Esophagus mucosa (tissue), 1 donor: ENCODE measurements at places on chromosomes 3 and 15. TPM values are rescaled to one million over a fixed set of nuclear protein-coding genes. Genes with fewer than 3 reads are reported as not detected.

Gene CHRNA3
- total RNA-seq = 0.20 TPM

Gene CALML4
- total RNA-seq = 2.9 TPM

Gene PEX5L
- total RNA-seq = not detected

Gene UACA
- total RNA-seq = 33.4 TPM

Gene RFX7
- total RNA-seq = 15.1 TPM

Gene SYNPR
- not detected for total RNA-seq

Gene H1-8
- not detected for total RNA-seq

Gene PCSK6
- total RNA-seq = 6.7 TPM

Gene TPRG1
- total RNA-seq = 30.4 TPM

Gene CCDC54
- total RNA-seq = not detected

Gene FAM162A
- total RNA-seq = 106 TPM

- ATAC-seq = no peak
These were observed 251.1 kb downstream of the OCA2 start for GRCh38 chr15:27847775-27848710.

GRCh38 chr15:101692801-101693598, 31.3 kb downstream of the TARS3 start:
- peak; percentile 76 for ATAC-seq

GRCh38 chr3:81864272-81864671, 102.8 kb upstream of the GBE1 start:
- no peak for ATAC-seq

DNA sequence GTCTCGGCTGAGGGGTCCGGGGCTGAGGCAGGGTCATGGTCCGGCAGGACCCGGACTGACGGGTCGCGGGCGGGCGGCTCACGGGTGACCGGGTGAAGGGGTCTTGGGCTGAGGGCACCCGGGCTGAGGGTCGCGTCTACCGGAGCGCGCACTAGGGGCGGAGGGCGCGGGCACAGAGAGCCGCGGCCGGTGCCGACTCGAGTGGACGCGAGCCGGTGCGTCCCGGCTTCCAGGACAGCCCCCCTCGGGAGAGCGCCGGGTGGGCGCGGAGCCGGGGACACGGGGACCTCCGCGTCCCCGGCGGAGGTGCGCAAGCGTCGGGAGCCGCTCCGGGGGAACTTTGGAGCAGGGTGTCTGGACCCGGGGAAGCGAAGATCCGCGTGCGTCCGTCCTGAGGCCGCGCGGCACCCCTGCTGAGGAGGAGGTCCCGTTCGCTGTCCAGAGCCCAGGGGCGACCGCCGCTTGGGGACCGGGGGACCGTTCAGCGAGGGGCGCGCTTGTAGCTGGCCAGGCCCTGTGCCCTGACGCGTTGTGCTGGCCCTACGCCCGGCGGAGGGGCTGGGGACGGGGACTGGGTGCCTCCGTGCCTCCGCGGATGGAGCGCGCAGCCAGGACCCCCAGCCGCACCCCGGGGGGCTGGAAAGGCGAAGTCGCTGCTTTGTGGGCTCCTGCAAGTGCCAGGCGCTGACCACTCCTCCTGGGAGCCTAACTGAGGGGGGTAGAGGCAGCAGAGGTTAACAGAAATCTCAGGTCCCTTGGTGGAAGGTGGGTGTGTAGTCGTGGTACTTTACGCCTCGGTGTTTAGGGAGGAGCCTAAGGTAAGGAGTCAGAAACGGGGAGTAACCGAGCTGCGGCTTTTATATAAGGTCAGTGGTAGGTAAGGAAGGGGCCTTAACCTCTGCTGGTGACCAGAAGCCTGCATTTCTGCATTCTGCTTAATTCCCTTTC, at the start of gene PPARG:
Gene PPARG, plus strand, starts transcription at position 889 of the 948 bp plus-strand sequence. CDS start 90,642 bp downstream, outside the sequence.
- peak; percentile 69 for ATAC-seq

GRCh38 chr3:141402476-141403171, 34.3 kb downstream of the ZBTB38 start:
- peak; percentile 71 for ATAC-seq

DNA sequence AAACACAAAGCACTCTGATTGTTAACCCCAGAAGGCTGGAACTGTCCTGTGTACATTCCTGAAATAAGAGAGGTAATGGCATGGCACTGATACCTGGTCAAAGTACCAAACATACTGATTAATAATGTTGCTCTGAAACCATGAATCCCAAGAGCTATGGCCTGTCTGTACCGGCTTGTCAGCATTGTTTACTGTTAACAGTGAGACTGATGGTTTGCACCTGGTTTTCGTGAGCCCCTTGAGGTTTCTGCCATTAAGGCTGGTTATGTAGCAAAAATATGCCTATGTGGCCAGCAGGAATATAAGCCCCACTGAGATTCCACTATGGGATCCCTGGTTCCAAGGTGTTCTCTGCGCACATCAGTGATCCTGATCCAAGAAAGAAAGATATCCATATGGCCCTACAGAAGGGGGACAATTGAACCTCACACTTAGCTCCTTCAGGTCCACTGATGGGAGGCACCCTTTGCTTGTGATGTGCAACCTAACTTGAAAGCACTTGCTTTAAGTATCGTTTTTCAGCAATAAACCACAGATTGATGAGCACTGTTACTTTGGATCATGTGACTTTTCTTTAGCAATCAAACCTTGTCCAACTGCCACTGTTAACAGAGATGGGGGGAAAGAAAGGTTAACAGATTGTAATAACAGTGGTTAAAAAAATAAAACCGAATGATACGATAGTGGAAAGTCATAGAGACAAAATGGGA, 65.2 kb downstream of the TBL1XR1 start:
- ATAC-seq = no peak

DNA sequence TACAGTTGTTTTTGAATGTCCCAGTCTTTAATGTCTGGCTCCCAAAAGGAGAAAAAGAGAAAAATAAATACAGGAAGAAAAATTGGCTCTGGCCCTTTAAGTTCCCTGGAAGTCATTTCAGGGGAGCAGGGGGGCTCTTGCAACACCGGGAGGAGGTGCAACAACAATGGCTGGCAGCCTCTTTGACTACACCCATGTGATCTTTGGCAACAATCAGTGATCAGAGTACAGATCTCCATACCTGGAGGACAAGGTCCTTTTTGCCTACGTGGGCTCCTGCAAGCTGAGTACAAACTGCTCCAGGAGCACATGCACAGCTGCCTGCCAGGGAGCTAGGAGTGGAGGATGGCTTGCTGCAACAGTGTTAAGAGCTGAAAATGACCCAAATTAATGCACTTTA, 63.9 kb downstream of the GLCE start:
- peak; percentile 51 for ATAC-seq

GRCh38 chr3:184320104-184320445, 5.7 kb downstream of the EIF4G1 start:
- peak; percentile 86 for ATAC-seq

GRCh38 chr3:108887121-108887520, 64.5 kb downstream of the TRAT1 start:
- ATAC-seq = no peak

- no peak for ATAC-seq
These were observed 149.1 kb downstream of the SEMA6D start for GRCh38 chr15:47866446-47866845.

- no peak for ATAC-seq
These were observed 19.8 kb downstream of the WHAMM start for GRCh38 chr15:82829234-82829633.

GRCh38 chr3:124557433-124558232, 172.6 kb upstream of the UMPS start:
- no peak for ATAC-seq

DNA sequence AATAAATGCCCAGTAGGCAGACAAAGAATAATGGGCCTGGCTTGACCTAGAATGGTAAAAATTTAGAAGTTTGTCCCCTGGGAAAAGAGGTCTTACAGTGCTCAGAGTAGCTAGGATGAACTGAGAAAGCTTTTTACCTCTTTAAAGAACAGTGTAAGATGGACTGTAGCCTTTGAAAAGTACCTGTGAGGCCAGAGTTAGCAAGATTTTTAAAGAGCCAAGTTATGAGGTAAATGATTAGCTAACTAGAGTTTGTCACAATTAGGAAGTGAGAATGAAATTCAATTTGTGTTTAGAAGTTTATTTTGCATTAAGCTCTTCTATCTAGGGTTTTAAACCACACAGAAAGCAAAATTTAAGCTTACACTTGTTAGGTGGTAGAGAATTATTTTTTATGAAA, 480.9 kb downstream of the ZIC1 start:
- no peak for ATAC-seq

DNA sequence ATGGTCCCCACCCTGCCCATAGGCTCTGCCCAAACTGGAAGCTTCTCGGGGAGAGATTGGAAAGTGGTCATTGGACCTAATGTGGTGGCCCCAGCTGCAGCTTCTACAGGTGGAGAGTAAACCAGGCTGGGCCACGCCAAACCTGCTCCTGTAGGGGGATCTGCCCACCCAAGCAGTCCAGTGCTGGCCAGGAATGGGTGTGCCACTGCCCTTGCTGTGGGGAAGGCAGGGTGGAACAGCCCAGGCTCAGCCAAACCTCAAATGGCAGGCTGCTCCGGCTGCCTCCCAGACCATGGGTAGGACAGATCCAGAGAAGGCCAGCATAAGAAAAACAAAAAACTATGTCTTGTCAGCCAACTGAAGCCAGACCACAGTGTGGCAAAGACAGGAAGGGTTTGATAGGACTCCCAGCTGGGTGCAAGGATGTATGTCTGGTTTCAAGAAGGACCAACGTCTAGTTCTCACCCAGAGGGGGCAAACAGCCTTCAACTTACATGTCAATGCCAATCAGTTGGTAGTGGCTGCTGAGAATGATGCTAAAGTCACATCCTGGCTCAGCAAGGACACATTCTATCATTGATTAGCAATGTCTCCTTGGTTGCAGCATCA, 267.3 kb downstream of the UACA start:
- ATAC-seq = no peak

- ATAC-seq = no peak
These were observed 37.5 kb downstream of the SLC6A20 start for GRCh38 chr3:45758871-45759270.

- ATAC-seq = no peak
These were observed 2.6 kb downstream of the BHLHE40 start for GRCh38 chr3:4981665-4982494.

GRCh38 chr15:57694279-57694678, 12.2 kb upstream of the POLR2M start:
- no peak for ATAC-seq

DNA sequence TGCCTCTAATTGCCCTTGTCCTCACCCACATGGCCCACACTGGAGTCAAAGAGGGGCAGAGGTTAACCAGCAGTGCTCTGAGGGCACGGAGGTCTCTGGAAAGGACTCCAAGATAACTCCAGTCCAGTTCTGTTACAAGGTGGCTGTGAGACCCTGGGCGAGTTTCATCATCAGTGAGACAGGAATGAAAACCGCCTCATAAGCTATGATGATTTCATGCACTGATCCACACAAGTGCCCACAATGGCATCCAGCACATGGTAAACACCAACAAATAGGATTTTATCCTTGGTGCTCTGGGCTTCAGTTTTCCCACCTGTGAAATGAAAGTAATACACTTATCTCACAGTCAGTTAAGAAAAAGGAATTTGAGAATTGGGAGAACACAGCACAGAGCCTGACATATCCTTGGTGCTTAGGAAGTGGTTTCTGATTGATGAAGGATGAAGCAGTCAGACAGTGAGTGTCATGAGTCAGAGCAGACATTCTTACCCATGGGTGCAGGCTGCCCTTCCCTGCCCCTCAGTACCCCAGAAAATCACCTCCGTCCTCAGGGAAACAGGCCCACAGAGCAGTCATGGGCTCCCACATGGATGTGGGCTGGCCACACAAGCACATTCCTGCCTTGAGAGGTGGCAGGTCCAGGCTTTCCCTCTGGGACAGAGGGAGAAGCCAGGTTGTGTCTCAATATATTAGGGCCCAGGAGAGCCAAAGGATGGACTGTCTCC, 48.4 kb downstream of the DAPK2 start:
- peak; percentile 33 for ATAC-seq
